Peyer's patch (tissue), 4 donors: ENCODE measurements at places on chromosomes 12 and 14. TPM values are rescaled to one million over a fixed set of nuclear protein-coding genes. Genes with fewer than 3 reads are reported as not detected.
A peak's percentile ranks its signal among the peaks of the same experiment; 100 is the strongest.

GRCh38 chr12:88684610-88685009 lies 104.3 kb upstream of the KITLG start:
- no peaks in the 10 kb centered on the region for H3K27me3 ChIP-seq
- no peak for DNase-seq
- no peak overlapping the region for H3K27ac ChIP-seq
- H3K36me3 ChIP-seq, result no peaks in the 10 kb centered on the region

GRCh38 chr12:92070054-92070863 lies 75.4 kb downstream of the BTG1 start:
- peak overlapping the region; percentile 71 for H3K27ac ChIP-seq
- H3K27me3 ChIP-seq, result no peaks in the 10 kb centered on the region
- no peaks in the 10 kb centered on the region for H3K4me1 ChIP-seq
- no peaks in the 10 kb centered on the region for H3K36me3 ChIP-seq
- no peak overlapping the region for H3K4me3 ChIP-seq

Gene AHSA1
- total RNA-seq, result 56.6 TPM

GRCh38 chr12:46475972-46476645 lies 103.5 kb upstream of the SLC38A2 start:
- H3K36me3 ChIP-seq, result no peaks in the 10 kb centered on the region
- H3K4me3 ChIP-seq, result no peak overlapping the region
- no peak for DNase-seq

Gene PGF
- 11.9 TPM for total RNA-seq

Gene ATXN3
- total RNA-seq, result 21.0 TPM

GRCh38 chr12:27009881-27010301 lies 4.3 kb downstream of the TM7SF3 start:
- no peaks in the 10 kb centered on the region for H3K27me3 ChIP-seq
- DNase-seq, result no peak
- no peaks in the 10 kb centered on the region for H3K36me3 ChIP-seq
- peaks cover 9% of the 10 kb centered on the region for H3K4me1 ChIP-seq
- H3K4me3 ChIP-seq, result no peak overlapping the region

DNA sequence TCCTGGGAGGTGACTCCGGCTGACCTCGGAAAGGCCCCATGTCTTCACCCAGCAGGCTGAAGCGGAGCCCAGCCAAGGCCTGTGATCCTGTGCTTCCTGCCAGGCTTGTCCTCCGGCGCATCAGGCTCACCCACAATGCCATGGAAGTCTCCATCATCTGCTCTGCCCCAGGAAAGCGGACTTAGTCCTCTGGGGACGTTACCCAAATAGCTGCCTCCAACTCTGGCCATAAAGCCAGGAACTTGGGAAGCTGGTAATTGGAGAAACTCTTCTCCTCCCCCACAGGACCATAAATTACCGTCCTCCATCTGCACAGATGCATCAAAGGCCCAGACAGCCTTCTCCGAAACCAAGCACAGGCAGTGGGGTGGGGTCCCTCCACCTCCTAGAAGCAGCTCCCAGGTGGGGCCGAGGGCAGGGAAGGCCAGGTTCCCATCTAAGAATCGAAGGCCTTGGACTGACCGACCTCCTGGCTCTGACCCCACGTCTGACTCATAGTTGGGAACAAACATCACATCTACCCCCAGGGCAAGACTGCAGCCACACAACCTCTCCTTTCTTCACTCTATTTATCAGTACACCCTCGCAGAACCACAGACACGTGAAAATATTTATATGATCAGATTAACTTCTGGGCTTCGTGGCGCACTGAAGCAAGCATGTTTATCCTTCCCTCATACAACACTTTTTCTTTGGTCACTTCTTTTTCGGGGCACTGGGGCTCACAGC lies 56.4 kb downstream of the PITPNM2 start:
- no peaks in the 10 kb centered on the region for H3K36me3 ChIP-seq
- no peak overlapping the region for H3K4me3 ChIP-seq
- no peak for DNase-seq
- H3K27ac ChIP-seq, result peak overlapping the region; percentile 77
- H3K4me1 ChIP-seq, result no peaks in the 10 kb centered on the region
- H3K27me3 ChIP-seq, result no peaks in the 10 kb centered on the region

GRCh38 chr14:91142214-91142668 lies 28.4 kb downstream of the DGLUCY start:
- no peaks in the 10 kb centered on the region for H3K4me1 ChIP-seq
- no peak for DNase-seq
- no peak overlapping the region for H3K4me3 ChIP-seq
- H3K27me3 ChIP-seq, result no peaks in the 10 kb centered on the region

GRCh38 chr12:94240171-94240570 lies 91.8 kb downstream of the PLXNC1 start:
- peaks cover 8% of the 10 kb centered on the region for H3K4me1 ChIP-seq
- no peaks in the 10 kb centered on the region for H3K36me3 ChIP-seq
- peak overlapping the region; percentile 19 for H3K27ac ChIP-seq
- H3K4me3 ChIP-seq, result no peak overlapping the region
- H3K27me3 ChIP-seq, result no peaks in the 10 kb centered on the region

Gene RXYLT1
- total RNA-seq, result 15.7 TPM

DNA sequence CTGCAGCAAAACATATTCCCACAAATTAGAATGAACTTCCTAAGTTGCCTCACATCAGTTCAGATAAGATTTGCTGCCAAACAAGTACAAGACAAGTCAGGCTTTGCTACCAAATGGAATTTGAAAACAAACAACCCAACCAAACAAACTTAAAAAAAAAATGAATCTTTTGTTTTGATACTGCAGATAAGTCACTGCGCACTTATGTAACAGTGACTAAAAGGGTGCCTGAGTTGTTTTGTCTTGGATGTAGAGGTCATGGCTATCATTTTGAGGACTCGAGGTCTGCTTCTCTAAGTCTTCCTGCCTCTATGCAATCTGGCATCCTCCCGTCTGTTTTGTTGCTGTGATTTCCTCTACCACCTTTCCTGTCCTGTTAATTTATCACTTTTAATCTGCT lies 11.1 kb upstream of the EPS8 start:
- no peaks in the 10 kb centered on the region for H3K27me3 ChIP-seq
- no peaks in the 10 kb centered on the region for H3K36me3 ChIP-seq
- no peak overlapping the region for H3K27ac ChIP-seq
- H3K4me1 ChIP-seq, result no peaks in the 10 kb centered on the region

DNA sequence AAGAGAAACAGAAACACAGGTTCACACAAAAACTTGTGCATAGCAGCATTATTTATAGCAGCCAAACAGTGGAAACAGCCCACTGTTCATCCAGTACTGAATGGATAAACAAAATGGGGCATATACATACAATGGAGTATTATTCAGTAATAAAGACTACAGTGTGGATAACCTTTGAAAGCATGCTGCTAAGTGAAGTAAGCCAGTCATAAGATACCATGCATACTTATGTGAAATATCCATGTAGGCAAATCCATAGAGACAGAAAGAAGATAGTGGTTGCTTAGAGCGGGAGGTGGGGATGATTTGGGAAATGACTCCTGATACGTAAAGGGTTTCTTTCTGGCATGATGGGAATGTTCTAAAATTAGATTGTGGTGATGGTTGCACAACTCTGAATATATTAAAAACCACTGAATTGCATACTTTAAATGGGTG lies 99.4 kb downstream of the CRADD start:
- H3K36me3 ChIP-seq, result no peaks in the 10 kb centered on the region
- no peaks in the 10 kb centered on the region for H3K4me1 ChIP-seq
- DNase-seq, result no peak

GRCh38 chr12:100268835-100269564 lies 2.0 kb downstream of the SCYL2 start:
- H3K4me1 ChIP-seq, result no peaks in the 10 kb centered on the region
- no peaks in the 10 kb centered on the region for H3K27me3 ChIP-seq
- peak overlapping the region; percentile 84 for H3K4me3 ChIP-seq
- DNase-seq, result no peak

Gene WSCD2
- not detected for total RNA-seq

- no peak overlapping the region for H3K27ac ChIP-seq
- no peak overlapping the region for H3K4me3 ChIP-seq
- H3K27me3 ChIP-seq, result no peaks in the 10 kb centered on the region
- no peak for DNase-seq
These were observed 453.0 kb upstream of the MIS18BP1 start for GRCh38 chr14:45705940-45706534.

Gene HDAC7
- 41.9 TPM for total RNA-seq

Gene ADAM20
- total RNA-seq, result 1.9 TPM
